AG10803 (cell line): ENCODE measurements at places on chromosomes 7 and 10.
A peak's percentile ranks its signal among the peaks of the same experiment; 100 is the strongest.

DNA sequence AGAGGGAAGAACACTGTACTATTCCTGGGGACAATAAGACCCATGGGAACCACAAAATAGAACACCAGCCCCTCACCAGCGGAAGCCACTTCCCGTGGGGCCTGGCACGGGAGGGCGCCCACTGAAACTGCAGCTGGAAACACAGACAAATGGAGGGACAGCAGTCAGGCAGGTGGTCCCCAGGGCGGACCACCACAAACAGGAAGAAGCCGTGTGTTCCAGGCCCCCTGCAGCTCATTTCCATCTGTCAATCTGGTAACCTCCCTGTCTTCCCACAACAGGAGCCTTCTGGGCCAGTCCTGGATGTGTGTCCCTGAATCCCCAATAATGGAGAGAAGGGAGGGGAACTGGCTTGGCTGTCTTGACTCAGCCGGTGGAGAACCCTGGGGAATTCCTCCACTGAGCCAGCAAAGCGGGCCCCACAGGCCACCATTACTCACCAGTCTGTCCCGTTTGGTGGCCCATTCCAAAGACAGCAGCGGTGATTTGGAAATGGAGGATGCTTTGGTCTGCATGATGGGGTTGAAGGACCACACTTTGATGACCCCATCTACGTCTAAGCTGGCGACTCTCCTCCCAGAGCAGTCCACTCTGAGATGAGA, 16.7 kb downstream of the WDR91 start:
- DNase-seq, result no peak

GRCh38 chr7:35893649-35894048, 92.8 kb downstream of the SEPTIN7 start:
- DNase-seq, result no peak

DNA sequence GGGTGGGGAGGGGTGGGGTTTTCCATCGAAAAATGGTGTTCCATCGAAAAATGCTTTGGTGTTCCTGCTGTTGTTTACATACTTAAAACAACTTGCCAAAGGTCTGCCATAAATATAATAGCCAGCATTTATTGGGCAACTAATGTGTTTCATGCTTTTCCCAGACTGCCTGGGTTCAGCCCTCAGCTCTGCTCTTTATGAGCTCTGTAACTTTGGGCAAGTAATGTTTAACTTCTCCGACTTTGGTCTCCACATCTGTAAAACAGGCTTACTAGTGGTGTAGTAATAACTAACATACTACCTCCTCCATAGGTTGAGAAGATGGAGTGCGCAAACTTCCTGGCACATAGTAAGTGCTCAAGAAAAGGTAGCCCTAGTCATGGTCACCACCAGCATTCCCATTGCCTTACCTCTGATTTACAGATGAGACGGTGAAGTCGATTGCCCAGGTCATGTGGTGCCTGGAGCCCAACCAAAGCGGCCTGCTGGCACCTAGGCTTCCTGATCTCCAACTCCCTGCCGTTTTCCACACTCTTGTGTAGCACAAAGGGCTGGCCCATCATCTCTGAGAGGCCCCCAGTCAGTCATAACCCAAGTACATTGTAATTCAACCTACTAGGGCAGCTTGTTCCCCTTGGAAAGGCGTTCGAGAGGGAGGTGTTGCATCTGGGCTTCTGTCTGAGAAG, 8.9 kb downstream of the ZMIZ1 start:
- peak; percentile 44 for DNase-seq

GRCh38 chr10:130647341-130647740, 511.1 kb downstream of the GLRX3 start:
- no peak for DNase-seq

- peak; percentile 3 for DNase-seq
Observed at GRCh38 chr7:134024739-134025138, 102.4 kb upstream of the LRGUK start.

DNA sequence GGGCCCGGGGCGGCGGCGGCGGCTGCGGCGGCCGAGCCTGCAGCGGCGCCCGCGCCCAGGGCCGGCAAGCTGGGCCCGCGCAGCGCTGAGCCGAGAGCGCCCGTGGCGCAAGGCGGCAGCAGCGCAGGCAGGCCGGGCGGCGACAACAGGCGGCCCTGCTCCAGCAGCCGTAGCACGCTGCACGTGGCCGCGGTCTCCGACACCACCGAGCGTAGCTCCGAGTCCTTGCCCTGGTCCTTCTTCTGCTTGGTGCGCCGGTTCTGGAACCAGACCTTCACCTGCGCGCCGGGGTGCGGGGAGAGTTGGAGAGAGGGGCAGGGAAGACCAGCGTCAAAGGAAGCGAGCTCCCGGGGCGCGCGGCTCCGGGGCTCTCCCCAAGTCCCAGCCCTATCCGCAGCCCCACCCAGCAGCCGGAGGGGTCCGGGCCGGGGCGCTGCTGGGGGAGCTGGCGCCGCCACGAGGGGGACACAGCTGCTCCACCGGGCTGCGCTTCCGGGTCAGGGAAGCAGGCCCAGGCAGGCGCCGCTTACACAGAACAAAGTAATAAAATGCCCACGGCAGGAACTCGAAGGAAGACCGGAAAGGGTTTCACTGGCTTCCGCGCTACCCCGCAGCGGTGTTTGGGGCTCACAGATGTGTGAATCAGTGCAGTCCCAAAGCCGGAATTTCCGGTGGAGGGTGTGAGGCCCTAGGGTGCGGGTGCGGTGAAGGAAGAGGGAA, 3.6 kb downstream of the VAX1 start:
- DNase-seq, result no peak
